ENCODE measurements at places on chromosomes 7 and 10.

DNA sequence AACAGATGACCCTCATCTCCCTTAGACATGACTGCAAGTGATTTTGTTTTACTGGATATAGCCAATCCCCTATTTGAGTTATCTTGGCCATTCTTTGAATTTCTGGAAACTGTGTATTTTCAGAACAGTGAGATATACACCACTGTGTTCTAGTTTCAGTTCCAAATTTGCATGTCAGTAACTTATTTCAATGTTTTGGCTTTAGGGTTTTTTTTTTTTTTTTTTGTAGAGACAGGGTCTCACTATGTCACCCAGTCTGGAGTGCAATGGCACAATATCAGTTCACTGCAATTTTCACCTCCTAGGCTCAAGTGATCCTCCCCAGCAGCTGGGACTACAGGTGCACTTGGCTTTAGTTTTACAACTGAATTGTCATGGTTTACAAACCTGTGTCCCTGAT is 67.2 kb downstream of the ATAD1 start:
- no peak for DNase-seq

GRCh38 chr7:41319581-41319980 is 383.3 kb downstream of the INHBA start:
- no peak for DNase-seq

DNA sequence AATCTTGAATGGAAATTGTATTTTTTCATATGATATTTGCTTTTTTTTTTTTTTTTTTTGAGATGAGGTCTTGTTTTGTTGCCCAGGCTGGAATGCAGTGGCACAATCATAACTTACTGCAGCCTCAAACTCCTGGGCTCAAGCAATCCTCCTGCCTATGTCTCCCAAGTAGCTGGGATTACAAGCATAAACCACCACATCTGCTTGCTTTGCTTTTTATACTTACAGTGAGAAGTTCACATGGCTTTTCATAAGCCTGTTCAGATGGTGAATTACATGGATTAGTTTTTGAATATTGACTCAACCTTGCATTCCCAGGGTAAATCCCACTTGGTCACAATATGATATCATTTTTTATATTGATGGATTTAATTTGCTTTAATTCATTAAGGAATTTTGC is 22.0 kb downstream of the LRRD1 start:
- DNase-seq, result no peak

DNA sequence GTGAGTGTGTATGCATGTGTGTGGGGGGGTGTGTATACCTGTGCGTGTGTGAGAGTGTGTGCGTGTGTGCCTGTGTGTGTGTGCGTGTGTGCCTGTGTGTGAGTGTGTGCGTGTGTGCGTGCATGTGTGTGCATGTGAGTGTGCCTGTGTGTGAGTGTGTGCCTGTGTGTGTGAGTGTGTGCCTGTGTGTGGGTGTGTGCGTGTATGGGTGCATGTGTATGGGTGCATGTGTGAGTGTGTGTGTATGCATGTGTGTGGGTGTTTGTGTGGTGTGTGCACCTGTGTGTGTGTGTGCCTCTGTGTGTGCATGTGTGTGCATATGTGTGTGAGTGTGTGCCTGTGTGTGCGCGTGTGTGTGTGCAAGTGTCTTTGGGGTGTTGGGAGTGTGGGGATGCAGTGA is 6.4 kb downstream of the ANTXRL start:
- no peak for DNase-seq

- no peak for DNase-seq
Measured at GRCh38 chr10:88934900-88935672, 17.5 kb downstream of the ACTA2 start.
